A172 (cell line): ENCODE measurements at places on chromosomes 16 and 17. TPM values are rescaled to one million over a fixed set of nuclear protein-coding genes. Genes with fewer than 3 reads are reported as not detected.

DNA sequence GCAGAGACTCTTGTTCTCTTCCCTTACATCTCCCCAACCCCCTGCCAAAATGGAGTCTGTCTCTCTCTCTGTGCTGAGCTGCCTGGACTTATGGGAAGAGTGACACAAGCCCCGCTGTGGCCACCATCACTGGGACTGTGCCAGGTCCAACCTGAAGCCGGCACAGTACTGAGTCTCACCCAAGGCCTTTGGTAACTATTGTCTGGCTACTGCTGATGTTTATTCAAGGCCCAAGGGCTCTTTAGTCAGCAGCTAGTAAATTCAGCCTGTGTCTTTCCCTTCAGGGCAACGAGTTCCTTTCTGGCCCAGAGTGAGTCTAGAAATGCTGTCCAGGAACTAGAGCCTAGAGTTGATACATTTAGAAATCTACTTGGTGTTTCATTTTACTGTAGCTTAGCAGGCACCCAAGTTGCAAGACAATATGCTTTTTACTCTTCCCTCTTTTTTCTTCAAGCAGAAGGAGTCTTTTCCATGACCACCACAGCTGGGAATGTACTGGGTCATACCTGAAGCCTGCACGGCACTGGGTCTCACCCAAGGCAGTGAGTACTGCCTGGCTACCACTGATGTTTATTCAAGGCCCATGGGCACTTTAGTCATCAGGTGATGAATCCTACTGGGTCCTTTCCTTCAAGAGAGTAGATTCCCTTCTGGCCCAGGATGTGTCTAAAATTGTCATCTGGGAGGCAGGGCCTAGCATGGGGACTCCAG lies 17.7 kb downstream of the EFCAB5 start:
- DNase-seq = no peak

GRCh38 chr16:8044796-8045195 lies 545.5 kb downstream of the TMEM114 start:
- peak; percentile 69 for DNase-seq

- peak; percentile 13 for DNase-seq
Observed at GRCh38 chr16:30028438-30029076, 2.5 kb downstream of the TLCD3B start.

GRCh38 chr16:89360760-89361435 lies 129.5 kb downstream of the ANKRD11 start:
- DNase-seq = no peak

GRCh38 chr16:66834746-66835145 lies 4.0 kb upstream of the NAE1 start:
- no peak for DNase-seq

DNA sequence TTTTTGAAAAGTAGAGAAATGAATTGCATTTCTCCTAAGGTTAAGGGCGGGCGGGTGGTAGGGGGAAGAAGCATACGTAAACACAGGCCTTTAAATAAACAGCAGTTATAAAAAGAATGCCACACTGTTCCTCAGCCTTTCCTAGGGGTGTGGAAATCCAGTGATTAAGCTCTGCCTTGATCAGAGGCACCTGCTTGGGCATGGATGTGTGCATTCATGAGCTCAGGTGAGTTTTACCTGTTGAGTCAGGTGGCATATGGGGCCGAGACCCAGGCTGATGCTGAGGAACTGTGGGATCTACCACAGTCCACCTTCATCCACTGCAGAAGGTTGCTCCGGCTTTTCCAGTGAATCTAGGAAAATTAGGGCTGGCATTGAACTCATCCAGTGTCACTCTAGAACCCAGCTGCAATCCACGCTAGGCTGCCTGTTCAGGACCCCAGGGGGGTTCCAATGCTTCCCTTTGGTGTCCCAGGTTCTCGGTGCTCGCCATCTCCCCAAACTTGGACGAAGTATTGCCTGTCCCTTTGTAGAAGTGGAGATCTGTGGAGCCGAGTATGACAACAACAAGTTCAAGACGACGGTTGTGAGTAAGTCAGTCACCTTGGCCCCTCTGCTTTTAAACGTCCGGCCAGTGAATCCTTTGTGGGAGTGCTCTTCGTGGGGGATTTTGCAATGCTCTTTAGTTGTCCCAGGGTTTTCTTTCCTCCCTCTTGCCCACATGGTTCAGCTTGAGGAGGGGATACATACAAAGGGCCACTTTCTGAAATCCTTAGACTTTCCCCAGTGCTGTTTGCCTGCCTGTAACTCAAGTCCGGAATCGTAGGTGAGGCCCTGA lies 72.7 kb downstream of the SDR42E1 start:
- no peak for DNase-seq

DNA sequence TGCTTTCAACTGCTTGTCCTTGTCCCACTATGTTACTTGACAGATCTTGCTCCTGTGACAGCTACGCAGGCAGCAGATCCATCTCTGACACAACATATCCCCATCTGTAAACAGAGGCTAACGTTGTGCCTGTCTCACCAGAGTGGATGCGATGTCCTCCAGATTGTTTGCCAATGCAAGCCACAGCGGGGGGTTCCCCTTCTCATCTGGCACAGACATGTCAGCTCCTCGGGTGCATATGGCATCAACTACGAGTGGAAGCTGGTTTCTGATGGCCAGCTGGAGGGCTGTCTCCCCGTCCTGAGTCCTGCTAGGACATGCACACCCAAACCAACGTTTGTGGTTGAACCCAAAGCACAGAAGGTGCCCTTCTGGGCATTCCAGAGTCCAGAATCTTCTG lies 39.0 kb downstream of the CYB5D2 start:
- no peak for DNase-seq

DNA sequence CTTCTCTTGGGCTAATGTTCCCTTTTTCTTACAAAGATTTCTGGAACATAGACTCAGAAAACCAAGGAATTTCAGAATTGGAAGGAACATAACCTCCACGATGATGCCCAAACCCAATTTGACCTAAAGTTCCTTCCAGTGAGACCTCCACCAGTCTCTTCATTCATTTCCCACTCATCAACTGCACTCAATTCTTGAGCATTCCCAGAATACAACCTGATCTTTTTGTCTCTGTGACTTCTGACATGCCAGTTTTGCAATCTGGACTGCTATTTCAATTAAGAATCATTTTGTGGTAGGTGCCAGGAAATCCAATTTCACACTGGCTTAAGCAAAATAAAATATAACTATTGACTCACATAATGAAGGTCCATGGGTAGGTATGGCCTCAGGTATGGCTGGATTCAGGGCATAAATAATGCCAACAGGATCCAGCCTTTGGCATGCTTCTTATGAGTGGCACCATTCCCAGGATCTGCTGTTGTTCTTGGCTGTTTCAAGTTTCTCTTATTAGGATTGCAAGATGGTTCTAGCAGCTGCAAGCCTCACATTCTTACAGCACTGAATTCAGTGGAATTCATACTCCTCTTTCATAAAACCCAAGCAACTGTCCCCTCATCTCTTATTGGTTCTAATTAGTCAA lies 184.3 kb downstream of the HS3ST4 start:
- DNase-seq = no peak

- peak; percentile 98 for DNase-seq
Observed at GRCh38 chr17:45341533-45342158, 24.8 kb upstream of the MAP3K14 start.

DNA sequence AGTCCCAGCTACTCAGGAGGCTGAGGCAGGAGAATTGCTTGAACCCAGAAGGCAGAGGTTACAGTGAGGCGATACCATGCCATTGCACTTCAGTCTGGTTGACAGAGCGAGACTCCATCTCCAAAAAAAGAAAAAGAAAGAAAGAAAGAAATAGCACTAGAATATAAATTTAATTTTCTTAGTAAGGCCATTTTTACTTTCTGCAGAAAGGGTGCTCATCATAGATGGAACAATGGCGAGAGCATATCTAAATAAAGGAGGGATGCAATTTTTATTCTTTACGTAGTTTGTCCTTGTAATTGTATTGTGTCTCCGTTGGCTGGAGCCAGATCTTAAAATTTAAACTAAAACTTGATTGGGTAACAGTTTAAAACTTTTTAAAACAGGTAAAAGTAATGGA lies 85.6 kb upstream of the RPRML start:
- DNase-seq = no peak

GRCh38 chr17:57292091-57292490 lies 35.8 kb downstream of the MSI2 start:
- no peak for DNase-seq

- DNase-seq = peak; percentile 57
Observed at GRCh38 chr17:2347805-2348685, 10.7 kb downstream of the SGSM2 start.

DNA sequence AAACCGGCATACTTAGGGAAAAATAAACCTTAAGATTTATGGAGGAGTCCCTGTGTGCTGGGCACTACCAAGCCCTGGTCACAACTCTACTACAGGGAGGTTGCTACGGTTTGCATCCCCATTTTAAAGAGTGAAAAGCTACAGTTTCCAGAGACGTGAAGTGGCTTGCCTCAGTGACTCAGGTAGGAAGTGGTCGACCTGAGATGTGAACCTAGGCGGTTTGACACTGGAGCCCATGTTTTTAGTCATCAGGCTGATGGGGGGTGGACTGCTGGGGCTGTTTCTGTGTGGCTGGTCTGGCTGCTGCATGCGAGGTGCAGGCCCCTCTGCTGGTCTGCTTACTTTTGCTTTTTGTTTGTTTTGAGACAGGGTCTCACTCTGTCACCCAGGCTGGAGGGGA lies 6.6 kb downstream of the COX6A2 start:
- no peak for DNase-seq

Gene MTHFSD
- 7.8 and 16.2 TPM in 2 replicates for total RNA-seq

Gene KIF18B
- 9.8 and 16.3 TPM in 2 replicates for total RNA-seq

Gene MEOX1
- not detected in 2 replicates for total RNA-seq

Gene MARVELD3
- 0.14 TPM in 1 of 2 replicates, not detected in the other for total RNA-seq

Gene ADAM11
- total RNA-seq = 2.2 and 2.8 TPM in 2 replicates

Gene PTX4
- total RNA-seq = not detected in 2 replicates

Gene KRT34
- total RNA-seq = 0.31 and 1.1 TPM in 2 replicates

Gene PRR35
- not detected in 2 replicates for total RNA-seq

Gene MYCBPAP
- total RNA-seq = not detected in 2 replicates

Gene OTOP2
- not detected in 2 replicates for total RNA-seq
